ENCODE measurements at places on chromosomes 7 and 10.

GRCh38 chr7:140435252-140435895 is 31.5 kb downstream of the RAB19 start:
- no peak for DNase-seq

DNA sequence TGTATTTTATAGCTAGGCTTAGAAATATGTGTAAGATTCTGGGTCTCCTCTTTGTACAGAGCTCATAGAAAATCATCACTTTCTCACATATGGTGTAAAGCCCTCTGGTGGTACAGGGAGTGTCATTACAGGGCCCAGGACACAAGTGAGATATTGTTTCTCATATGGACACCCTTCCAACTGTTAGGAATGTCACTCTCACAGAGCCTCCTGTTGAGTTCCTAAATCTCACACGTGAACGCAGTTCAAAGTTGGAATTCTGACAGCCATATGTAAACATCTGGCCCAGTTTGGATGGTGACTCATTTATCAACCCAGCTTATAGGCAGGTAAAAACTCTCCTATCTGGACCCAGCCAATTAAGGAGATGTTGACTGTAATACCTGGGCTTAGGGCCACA is 35.4 kb upstream of the ZNF107 start:
- peak; percentile 16 for DNase-seq

DNA sequence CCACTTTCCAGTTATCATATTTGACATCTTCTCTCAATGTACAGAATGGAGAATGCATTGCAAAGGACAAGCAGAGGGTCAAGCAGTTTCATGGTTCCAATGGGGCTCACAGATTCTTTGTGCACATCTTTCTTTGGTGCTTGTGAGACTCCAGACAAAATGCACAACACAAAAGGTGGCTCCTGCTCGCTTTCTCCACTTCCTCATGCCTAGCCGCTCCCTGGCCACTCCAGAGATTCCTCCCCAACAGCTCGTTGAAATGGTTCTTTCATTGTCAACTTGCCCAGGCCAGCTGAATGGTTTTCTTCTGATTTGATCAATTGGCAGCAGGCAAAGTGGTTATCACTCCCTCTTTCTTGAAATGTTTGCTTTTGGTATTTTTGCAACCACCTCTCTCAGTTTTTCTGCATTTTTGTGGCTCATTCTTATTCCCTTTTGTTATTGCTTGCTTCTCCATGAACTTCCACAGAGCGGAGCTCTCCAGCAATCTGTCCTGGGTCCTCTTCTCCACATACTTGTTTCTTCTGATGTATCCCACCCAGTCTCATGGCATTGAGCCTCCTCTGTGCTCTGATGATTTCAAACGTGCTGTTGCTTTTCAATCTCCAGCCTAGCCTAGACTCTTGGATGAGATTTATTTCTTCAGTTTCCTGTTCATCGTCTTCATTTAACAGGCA is 507.8 kb upstream of the MKI67 start:
- DNase-seq = no peak

DNA sequence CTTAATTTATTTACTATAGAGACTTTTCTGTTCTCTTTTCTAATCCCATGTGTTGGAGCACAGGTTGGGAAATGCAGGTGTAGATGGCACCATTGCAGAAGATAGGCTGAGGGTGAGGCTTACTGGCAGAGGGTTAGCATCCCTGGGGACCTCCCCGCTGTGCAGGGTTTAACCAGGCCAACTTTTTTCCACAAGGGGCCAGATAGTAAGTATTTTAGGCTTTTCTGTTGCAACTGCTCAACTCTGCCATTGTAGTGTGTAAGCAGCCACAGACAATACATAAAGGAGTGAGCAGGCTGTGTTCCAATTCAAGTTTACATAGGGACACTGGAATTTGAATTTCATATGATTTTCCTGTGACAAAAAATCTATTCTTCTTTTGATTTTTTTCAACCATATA is 34.6 kb upstream of the AOAH start:
- no peak for DNase-seq

GRCh38 chr10:71424496-71425194 is 27.9 kb downstream of the CDH23 start:
- DNase-seq = no peak

GRCh38 chr7:128906001-128906765 is 4.3 kb downstream of the KCP start:
- DNase-seq = no peak

DNA sequence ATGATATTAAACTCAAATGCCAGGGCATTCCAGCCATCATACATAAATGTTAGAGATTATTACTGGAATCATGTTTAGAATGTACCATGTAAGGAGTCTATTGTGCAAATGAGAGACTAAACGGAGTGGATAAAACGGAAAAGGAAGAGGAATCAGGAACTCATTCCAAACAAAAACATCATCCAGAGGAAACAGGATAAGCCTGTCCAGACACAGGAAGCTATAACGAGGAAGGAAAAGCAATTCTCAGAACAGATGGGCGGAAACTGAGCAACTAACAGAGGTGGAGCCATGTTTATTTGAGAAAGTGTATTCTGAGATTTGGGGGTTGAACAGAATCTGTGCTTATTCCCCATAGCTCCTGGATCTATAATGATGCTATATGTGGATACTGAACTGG is 52.3 kb upstream of the TRIM24 start:
- no peak for DNase-seq

DNA sequence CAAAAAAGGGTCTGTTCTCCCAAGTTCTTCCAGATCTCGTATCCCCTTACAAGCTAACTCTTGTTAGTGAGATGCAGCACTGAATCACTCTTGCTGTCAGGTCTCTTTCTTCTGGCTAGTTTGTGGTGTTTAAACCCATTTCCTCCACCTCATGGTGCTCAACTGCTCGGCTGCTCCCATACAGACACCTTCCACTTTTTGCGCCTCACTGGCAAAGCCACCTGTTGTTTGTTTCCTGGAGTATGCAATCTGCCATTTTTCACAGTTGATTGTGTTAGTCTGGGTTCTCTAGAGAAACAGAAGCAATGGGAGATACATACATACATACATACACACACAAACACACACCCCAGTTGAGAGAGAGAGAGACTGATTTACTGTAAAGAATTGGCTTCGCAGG is 124.4 kb upstream of the SP8 start:
- no peak for DNase-seq

DNA sequence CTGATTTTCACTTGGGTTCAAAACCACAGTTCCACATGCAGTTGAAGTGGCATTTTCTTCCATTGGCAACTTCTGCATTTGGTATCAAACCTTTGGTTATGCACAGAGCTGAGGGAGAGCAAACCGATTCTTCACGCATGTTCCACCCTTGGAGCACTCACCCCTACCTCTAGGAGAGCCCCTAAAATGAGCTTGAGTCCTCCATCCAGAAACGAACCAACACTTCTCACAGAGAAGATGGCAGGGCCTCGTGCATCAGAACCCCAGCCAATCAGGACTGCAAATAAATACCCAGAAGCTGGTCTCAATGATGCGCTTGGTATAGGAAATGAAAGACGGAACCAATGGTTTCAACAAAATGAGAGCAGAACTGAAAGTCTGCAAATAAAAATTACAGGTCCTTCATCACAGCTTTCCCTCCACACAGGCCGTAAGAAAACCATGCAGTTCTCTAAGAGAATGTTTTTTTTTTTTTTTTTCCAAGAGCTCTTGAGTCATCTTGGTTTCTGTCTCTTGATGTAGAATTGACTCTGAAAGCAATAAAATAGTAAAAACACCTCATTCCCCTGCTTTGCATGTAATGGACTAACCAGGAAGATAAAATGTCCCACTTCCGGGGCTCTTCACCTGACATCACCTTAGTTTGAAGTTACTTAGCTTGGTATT is 23.9 kb downstream of the KLF6 start:
- DNase-seq = peak; percentile 64

DNA sequence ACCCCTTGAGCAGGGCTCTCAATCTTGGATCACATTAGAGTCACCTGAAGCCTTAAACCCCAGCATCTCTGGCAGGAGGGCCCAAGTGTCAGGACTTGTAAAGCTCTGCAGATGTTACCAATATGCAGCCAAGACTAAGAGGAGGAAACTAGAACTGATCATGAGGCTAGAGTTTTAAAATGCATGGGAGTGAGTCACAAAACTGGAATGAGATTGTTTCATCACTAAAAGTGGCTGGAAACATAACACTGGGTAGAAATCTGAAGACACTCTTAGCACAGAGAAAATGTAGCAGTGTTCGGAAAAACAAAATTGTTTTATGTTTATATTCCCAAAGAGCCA is 63.3 kb upstream of the GHITM start:
- no peak for DNase-seq

DNA sequence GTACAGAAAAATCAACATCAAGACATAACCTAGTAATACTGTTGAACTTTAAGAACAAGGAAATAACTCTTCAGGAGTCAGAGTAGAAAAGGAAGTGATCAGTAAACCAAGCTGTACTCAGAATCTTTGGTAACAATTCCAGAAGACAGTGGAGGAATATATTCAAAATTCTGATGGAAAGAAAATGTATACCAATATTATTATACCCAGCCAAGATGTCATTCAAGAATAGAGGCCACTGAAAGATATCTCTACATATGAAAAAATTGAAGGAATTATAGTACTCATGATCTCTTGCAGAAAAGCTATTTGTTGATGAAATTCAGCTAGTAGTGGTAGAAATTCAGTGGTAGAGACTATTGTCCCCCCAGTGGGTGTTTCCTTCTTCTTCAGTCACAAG is 182.6 kb upstream of the ZMIZ1 start:
- no peak for DNase-seq

GRCh38 chr7:24366876-24367275 is 82.9 kb downstream of the NPY start:
- DNase-seq = no peak

DNA sequence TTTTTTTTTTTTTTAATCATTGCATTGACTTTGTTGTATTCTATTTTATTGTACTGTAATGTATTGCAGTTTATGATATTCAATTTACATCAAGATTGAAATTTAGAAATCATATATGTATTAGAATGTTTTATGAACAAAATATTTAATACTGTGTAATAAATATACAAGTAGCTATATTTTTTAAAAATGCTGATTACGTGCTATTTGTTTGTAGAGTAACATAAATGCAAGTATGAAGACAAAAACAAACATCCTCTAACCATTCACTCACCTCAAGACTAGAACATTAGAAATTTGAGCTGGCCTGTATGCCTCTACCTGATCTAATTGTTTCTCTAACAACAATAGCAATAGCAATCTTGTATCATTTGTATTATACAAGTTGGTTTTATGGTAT is 290.3 kb downstream of the GATA3 start:
- no peak for DNase-seq

- DNase-seq = no peak
These were observed 31.2 kb downstream of the COL17A1 start for GRCh38 chr10:104054430-104054829.

DNA sequence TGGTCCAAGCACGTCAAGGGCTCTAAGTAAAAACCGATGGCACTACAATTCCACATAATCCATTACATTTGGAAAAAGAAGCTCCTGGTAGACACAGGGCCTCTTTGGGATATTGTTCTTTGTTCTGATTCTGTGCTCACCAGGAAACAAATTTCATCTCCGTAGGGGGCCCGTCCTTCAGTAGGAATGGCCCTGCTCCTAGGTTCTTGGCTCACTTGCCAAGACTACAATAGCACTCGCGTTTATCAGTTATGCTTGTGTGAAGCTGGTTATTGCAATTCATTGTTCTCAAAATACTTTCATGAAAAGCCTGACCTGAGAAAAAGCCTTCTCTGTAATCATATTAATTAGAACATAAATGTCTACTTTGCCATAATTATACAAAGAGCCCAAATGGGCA is 10.3 kb upstream of the ZC3HAV1L start:
- no peak for DNase-seq

DNA sequence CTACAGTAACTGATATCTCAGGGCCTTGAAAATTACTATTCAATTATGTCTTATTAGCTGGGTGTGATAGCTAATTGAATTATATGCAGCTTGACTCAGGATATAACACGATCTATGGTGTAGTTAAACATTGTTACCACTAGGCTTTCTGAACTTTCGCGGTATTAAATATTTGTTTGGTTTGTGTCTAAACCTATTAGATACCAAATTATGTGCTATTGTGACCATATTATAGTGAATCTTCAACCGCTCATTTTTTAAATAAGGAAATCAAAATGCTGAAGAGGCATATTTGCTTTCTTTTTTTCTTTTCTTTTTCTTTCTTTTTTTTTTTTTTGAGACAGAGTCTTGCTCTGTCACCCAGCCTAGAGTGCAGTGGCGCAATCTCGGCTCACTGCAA is 99.3 kb upstream of the RSU1 start:
- DNase-seq = no peak

- no peak for DNase-seq
These were observed 36.1 kb downstream of the GPRIN2 start for GRCh38 chr10:46520381-46520780.

DNA sequence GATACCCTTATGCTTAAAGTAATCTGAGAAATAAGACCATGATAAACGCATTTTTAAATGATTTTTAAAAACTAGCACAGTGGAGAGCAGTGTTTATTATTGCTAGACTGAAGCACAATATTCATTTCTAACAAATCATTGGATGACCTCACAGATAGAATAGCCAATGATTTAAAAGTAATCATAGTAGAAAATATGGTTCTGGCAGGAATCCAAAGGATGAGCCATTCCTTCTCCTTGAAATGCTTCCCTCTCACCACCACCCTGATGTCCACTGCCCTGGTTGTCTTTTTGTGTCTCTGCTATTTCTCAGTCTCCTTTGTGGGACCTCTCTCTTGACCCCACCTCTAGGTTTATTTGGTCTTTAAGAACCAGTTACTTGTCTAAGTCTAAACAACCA is 64.9 kb downstream of the PRKG1 start:
- no peak for DNase-seq

DNA sequence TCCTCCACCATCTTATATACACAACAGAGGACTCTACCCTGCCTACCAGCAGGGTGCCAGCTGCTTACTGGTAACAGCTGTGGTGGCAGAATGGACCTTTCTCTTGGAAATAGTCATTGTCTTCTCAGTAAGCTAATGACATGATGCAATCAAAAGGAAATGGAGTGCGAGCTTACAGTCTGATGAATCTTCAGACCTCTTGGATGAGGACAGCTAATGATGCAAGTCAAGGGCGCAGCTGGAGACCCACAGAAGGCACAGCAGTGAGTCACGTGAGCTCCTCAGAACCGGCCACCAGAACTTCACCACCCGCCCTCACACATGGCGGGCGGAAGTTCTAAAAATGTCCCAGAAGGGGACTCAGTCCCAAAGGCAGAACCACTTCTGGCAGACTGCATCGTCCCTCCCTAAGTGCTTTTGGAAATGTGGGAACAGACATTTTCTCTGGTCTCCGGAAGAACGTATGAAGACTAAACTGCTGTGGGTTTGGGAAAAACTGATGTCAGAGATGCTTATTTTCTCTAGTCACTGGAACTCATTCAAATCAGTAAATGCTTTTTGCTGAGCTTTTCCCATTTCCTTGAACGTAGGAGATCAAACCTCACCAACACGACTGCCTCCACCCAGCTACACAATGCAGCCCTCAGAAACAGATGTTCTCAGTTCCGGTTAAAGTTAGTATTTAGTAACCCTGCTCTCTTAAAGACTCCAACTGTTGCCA is 96.4 kb downstream of the FAS start:
- DNase-seq = no peak
